ENCODE measurements at places on chromosomes 2 and 18. TPM values are rescaled to one million over a fixed set of nuclear protein-coding genes. Genes with fewer than 3 reads are reported as not detected.

DNA sequence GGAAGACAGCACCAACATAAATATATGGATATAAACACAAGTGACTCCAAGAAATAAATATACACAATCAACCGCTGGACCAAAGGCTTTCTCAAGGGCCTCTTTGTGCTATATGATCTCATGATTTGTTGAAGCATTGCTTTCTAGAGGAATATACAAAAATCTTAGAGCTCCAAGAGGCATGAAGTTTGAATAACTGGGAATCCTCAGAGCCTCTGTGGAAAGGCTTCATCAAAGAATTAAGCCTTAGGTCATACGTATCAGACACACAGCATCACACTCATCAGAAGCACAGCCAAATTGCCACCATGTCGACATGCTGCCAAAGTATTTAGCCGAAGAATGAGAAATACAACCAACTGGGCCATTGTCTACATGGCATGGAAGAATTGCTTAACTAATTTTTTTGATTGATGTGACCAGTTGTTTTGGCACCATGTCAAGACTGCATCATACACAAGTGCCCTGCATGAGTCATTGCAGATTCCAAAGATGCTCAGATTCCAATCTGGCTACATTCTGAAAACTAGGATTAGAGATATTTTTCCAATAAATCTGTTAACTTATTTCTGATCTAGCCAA, 860.6 kb upstream of the ZEB2 start:
- no peak for DNase-seq

DNA sequence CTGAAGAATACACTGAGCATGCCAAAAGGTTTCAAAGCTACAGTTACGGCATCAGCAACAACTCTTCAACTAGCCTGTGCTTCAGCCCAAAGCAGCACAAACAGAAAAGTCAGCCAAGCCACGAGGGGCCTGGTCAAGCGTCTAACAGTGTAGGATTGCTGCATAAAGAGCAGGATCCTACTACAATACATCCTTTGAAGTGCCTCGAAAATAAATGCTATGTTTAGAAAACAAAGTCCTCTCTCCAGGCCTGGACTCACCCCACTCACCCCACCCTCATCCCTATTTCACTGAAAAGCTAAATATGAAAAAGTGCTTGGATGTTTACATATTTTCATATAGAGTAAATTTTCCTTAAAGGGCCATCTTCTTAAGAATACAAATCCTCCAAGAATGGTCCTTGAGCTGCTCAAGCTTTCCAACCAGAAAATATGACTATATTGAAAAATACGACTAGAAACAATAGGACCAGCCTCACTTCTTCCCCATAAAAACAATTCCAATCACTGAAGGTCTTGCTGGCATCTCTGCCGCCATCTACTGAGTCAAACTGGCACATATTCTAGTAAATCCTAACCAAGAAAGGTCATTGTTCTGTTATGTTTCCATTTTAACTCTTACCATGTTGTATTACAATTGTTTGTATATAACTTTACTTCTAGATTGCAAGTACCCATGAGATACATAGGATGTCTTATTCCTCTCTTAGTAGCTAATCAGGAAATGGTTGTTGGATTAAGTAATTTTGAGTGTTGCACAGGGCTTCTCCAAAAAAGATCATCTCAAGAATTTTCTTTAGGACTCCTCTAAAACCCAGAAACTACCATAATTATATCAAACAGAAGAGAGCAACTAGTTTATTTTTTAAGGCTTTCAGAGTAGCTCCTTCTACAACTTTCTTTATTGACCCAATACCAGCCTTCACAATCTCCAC, 63.6 kb downstream of the CLHC1 start:
- peak; percentile 68 for DNase-seq

GRCh38 chr2:152336854-152337510, 2.0 kb downstream of the FMNL2 start:
- DNase-seq: peak; percentile 3

DNA sequence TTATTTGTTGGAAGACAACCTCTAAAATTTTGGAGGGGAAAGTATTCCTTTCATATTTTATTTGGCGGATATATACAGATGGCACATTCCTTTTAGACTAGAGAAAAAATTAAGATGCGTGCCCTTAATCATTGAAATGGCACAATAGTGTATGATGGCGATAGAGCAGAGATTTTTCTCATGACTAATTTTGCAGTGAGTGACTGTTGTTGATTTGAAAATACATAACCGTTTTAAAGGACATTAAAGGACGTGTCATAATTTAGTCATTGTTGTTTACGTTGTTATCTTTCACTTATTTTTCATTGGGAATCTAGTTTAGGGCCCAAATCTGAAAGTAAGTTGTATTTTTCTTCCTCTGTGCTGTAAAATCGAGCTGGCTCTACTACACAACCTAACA, 61.7 kb downstream of the CERS6 start:
- DNase-seq: no peak

- DNase-seq: peak; percentile 43
Observed at GRCh38 chr18:21489119-21489750, 111.3 kb downstream of the ESCO1 start.

GRCh38 chr2:197993830-197994229, 189.4 kb downstream of the PLCL1 start:
- no peak for DNase-seq

- DNase-seq: no peak
Observed at GRCh38 chr2:122627388-122627787, 871.9 kb downstream of the TSN start.

- no peak for DNase-seq
Observed at GRCh38 chr2:54671875-54672589, 51.4 kb upstream of the EML6 start.

The GAL3ST2 gene
- total RNA-seq: not detected

The QPCT gene
- 2.1 TPM for total RNA-seq

The ANKRD23 gene
- 9.8 TPM for total RNA-seq
